Thymus (tissue), 14 donors: ENCODE measurements at places on chromosomes 1 and 21. TPM values are rescaled to one million over a fixed set of nuclear protein-coding genes. Genes with fewer than 3 reads are reported as not detected.

The ALX3 gene
- 0.14 TPM for total RNA-seq

The FAM167B gene
- total RNA-seq = 1.2 TPM

GRCh38 chr1:7579831-7580804 lies 191.0 kb upstream of the VAMP3 start:
- H3K27ac ChIP-seq = no peak overlapping the region
- no peak for DNase-seq
- no peaks in the 10 kb centered on the region for H3K27me3 ChIP-seq
- no peaks in the 10 kb centered on the region for H3K36me3 ChIP-seq

The HSD3B1 gene
- total RNA-seq = 0.09 TPM

The TTC4 gene
- total RNA-seq = 19.9 TPM

GRCh38 chr1:108897865-108898720 lies 21.3 kb downstream of the GPSM2 start:
- no peaks in the 10 kb centered on the region for H3K27me3 ChIP-seq
- no peaks in the 10 kb centered on the region for H3K4me1 ChIP-seq
- H3K4me3 ChIP-seq = no peak overlapping the region
- no peak overlapping the region for H3K27ac ChIP-seq
- peaks cover 5% of the 10 kb centered on the region for H3K36me3 ChIP-seq
- peak; percentile 47 for DNase-seq

DNA sequence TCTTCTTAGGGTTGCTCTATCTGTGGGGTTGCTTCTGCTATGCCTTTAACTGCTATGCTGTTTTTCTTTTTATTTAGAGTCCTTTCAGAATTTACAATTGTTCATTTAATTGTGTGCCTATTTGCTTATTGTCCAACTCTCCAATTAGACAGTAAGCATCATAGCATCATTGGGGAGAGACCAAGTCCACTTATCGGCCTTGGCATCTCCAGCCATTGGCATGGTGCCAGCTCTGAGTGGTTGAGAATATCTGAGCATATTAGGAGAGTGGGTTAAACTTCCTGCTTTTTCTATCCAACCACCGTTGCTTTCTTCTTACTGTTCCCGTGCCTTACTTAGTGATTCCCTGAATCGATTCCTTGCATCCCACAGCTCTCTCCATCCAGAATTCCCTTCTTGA lies 535.0 kb downstream of the AJAP1 start:
- no peak overlapping the region for H3K4me3 ChIP-seq
- H3K27ac ChIP-seq = no peak overlapping the region
- H3K36me3 ChIP-seq = no peaks in the 10 kb centered on the region
- no peaks in the 10 kb centered on the region for H3K4me1 ChIP-seq
- no peaks in the 10 kb centered on the region for H3K27me3 ChIP-seq

The LINGO4 gene
- 0.52 TPM for total RNA-seq

- no peak for DNase-seq
- no peaks in the 10 kb centered on the region for H3K27me3 ChIP-seq
- H3K27ac ChIP-seq = no peak overlapping the region
- no peaks in the 10 kb centered on the region for H3K36me3 ChIP-seq
- no peaks in the 10 kb centered on the region for H3K4me1 ChIP-seq
Observed at GRCh38 chr1:174726167-174726879, 273.4 kb upstream of the CACYBP start.

The KRTAP13-2 gene
- total RNA-seq = not detected

The TSPAN2 gene
- 4.5 TPM for total RNA-seq

- no peaks in the 10 kb centered on the region for H3K27me3 ChIP-seq
- no peaks in the 10 kb centered on the region for H3K4me1 ChIP-seq
- no peaks in the 10 kb centered on the region for H3K36me3 ChIP-seq
- no peak overlapping the region for H3K4me3 ChIP-seq
- no peak for DNase-seq
Observed at GRCh38 chr1:119276558-119276957, 92.0 kb upstream of the HAO2 start.

GRCh38 chr1:225937048-225937968 lies 3.7 kb downstream of the LEFTY2 start:
- H3K4me1 ChIP-seq = peaks cover 2% of the 10 kb centered on the region
- no peaks in the 10 kb centered on the region for H3K27me3 ChIP-seq
- no peak for DNase-seq

The NES gene
- total RNA-seq = 3.7 TPM

DNA sequence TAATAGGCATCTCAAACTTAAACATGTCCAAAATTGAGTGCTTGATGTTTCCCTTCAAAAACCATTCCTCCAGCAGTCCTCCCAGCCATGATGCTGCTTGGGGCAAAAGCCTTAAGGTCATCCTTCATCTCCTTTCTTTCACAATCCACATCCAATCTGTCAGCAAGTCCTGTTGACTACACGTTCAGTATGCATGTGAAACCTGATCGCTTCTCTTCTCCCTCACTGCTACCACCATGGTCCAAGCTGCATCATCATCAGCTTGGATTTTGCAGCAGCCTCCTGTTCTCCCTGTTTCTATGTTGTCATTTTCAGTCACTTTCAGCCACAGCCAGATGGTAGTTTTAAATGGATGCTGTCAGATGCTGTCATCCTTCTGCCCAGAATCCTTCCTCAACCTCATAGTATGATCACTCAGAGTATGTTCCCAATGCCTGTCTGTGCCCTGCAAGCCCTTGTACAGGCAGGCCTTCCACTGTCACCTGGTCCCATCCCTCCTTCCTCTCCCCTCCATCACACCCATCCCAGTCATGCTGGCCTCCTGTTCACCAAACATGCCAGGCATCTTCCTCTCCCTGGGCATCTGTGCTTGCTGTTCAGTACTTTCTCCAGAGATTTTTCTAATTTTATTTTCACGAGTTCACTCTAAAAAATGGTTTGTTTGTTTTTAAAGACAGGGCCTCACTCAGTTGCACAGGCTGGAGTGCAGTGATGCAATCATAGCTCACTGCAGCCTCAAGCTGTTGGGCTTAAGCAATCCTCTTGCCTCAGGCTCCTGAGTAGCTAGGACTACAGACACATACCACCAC lies 66.0 kb downstream of the SYDE2 start:
- H3K27ac ChIP-seq = no peak overlapping the region
- no peak for DNase-seq
- no peak overlapping the region for H3K4me3 ChIP-seq
- no peaks in the 10 kb centered on the region for H3K36me3 ChIP-seq
- no peaks in the 10 kb centered on the region for H3K27me3 ChIP-seq

The OR2T33 gene
- total RNA-seq = not detected

DNA sequence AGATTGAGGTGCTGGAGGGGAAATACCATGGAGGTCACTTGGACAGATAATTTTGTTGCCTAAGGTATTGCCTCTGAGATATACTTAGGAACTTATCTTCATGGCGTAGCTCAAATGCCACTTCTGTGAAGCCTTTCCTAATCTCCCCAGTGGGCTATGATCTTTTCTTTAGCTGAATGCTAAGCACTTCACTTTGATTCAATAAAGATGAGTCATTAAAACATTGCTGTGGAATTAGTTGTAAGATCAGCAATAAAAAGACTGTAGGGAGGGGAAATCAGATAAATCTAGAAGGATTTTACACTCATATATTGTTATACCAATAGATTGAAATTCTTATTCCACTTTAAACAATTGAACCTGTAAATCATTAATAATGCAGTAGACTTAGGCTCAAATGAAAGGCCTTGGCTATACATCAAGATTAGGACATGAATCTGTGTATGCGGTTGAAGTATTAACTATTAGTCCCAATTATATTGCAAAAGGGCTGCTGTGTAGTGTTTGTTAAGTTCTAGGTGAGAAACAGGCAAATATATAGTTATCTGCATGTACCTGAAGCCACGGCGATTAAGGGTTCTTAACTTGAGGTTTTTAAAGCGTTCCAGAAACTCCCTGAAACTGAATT lies 19.2 kb upstream of the MAGOH start:
- no peak overlapping the region for H3K27ac ChIP-seq
- no peaks in the 10 kb centered on the region for H3K27me3 ChIP-seq
- H3K36me3 ChIP-seq = peaks cover 39% of the 10 kb centered on the region
- H3K4me3 ChIP-seq = no peak overlapping the region
- H3K4me1 ChIP-seq = no peaks in the 10 kb centered on the region

- H3K4me1 ChIP-seq = peaks cover 69% of the 10 kb centered on the region
- peak; percentile 86 for DNase-seq
- no peaks in the 10 kb centered on the region for H3K27me3 ChIP-seq
- peak overlapping the region; percentile 99 for H3K27ac ChIP-seq
- H3K4me3 ChIP-seq = peak overlapping the region; percentile 38
Observed at GRCh38 chr1:203289281-203289981, 15.9 kb upstream of the BTG2 start.

The BCAS2 gene
- 46.3 TPM for total RNA-seq

DNA sequence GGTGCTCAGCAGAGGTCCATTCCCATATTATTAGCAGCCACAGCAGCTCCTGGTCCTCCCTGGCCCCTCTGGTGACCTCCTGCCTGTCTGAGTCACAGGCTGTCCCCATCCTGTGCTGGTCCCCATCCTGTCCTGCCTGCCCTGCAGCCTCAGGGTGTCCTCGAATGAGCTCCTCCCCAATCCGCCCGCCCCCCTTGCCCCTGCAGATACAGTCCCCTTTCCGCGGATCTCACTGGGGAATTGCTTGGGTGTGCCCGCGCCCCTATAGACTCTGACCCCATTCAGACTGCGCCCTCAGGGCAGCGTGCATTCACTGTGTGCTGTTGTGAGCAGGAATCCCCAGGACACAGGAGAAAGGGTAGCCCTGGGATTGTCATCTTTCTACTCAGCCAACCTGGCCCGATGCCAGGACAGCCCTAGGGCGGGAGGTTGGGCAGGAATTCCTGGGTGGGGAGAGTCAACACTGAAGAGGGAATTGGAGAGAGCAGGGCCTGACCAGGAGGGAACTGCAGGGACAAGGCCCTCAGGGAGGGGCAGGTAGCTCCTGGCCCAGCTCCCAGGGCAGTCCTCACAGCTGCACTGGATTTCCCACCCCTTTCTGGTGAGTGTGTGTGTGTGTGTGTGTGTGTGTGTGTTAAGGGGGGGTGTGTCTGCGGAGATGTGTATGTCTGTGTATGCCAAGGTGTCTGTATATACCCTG lies 1.1 kb upstream of the GUCA2A start:
- no peak for DNase-seq
- no peak overlapping the region for H3K4me3 ChIP-seq
- H3K27me3 ChIP-seq = no peaks in the 10 kb centered on the region
- no peaks in the 10 kb centered on the region for H3K4me1 ChIP-seq
- H3K36me3 ChIP-seq = no peaks in the 10 kb centered on the region

DNA sequence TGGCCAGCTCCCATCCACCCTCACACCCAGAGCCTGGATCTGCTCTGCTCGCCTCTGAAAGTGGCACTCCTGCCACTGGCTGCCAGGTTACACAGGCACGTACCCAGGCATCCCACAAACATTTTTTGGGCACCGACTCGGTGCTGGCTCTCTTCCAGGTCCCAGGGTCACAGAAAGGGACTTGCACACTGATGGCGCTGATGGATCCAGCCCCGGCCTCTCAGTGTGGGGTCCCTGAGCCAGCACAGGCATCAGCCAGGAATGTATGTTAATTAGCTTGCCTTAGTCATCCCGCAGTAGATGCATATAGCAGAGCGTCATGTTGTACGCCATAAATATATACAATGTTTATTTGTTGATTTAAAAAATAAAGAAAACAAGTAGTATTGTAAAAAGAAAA lies 537.2 kb downstream of the NPHP4 start:
- H3K27ac ChIP-seq = no peak overlapping the region
- H3K36me3 ChIP-seq = no peaks in the 10 kb centered on the region
- no peaks in the 10 kb centered on the region for H3K4me1 ChIP-seq
- no peak overlapping the region for H3K4me3 ChIP-seq
- H3K27me3 ChIP-seq = no peaks in the 10 kb centered on the region
- DNase-seq = no peak

- no peaks in the 10 kb centered on the region for H3K4me1 ChIP-seq
- H3K36me3 ChIP-seq = no peaks in the 10 kb centered on the region
- DNase-seq = no peak
- no peak overlapping the region for H3K4me3 ChIP-seq
- H3K27ac ChIP-seq = no peak overlapping the region
Observed at GRCh38 chr1:214859647-214860046, 222.9 kb upstream of the KCNK2 start.

The RIPK4 gene
- 12.6 TPM for total RNA-seq

The OPRD1 gene
- total RNA-seq = 0.05 TPM

GRCh38 chr21:24636696-24637095 lies 970.6 kb downstream of the MRPL39 start:
- no peaks in the 10 kb centered on the region for H3K4me1 ChIP-seq
- H3K4me3 ChIP-seq = no peak overlapping the region
- no peaks in the 10 kb centered on the region for H3K36me3 ChIP-seq
- DNase-seq = no peak
- no peak overlapping the region for H3K27ac ChIP-seq

- no peak overlapping the region for H3K27ac ChIP-seq
- DNase-seq = no peak
- no peaks in the 10 kb centered on the region for H3K27me3 ChIP-seq
Observed at GRCh38 chr1:169363046-169363730, 4.4 kb downstream of the NME7 start.

The CD53 gene
- total RNA-seq = 166 TPM

GRCh38 chr1:72932025-72932424 lies 649.7 kb upstream of the NEGR1 start:
- no peaks in the 10 kb centered on the region for H3K27me3 ChIP-seq
- no peak for DNase-seq
- no peak overlapping the region for H3K4me3 ChIP-seq
- no peaks in the 10 kb centered on the region for H3K36me3 ChIP-seq

The F13B gene
- under 0.01 TPM for total RNA-seq
